ENCODE measurements at places on chromosomes 7 and 10. TPM values are rescaled to one million over a fixed set of nuclear protein-coding genes. Genes with fewer than 3 reads are reported as not detected.
A peak's percentile ranks its signal among the peaks of the same experiment; 100 is the strongest.

DNA sequence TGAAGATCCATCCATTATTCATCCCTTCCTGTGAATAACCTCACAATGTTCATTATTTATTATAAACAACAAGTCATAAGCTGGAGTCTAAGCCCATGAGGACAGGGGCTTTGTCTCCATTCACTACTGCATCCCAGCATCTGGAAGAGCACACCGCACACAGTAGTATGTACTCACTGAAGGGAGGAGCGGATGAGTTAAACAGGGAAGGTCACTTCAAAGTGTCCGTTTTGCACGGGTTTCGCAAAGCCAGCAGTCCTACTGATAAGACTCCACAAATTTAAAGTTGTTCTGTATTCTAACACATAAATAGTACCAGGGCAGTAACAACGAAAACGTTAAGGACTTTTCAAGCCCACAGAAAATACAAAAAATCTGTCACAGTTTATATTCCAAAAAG lies 167.9 kb downstream of the PARD3 start:
- DNase-seq, result no peak
- no peak overlapping the region for H3K27ac ChIP-seq
- H3K36me3 ChIP-seq, result no peaks in the 10 kb centered on the region
- no peak overlapping the region for H3K4me3 ChIP-seq

DNA sequence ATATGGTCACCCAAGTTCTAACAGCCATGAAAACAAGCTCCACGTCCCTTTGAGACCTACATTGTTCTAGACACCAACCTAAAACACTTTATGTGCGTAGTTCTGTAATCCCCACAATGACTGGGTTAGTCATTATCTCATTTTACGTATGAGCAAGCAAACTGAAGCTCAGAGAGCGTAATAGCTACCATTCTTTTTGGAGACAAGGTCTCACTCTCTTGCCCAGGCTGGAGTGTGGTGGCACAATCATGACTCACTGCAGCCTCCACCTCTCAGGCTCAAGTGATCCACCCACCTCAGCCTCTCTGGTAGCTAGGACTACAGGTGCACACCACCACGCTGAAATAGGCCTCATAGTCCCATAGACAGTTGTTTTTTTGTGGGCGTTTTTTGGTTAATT lies 10.5 kb downstream of the DAGLB start:
- no peaks in the 10 kb centered on the region for H3K27me3 ChIP-seq
- no peak overlapping the region for H3K4me3 ChIP-seq
- no peak for DNase-seq
- H3K27ac ChIP-seq, result peak overlapping the region; percentile 64
- peaks cover 47% of the 10 kb centered on the region for H3K4me1 ChIP-seq

DNA sequence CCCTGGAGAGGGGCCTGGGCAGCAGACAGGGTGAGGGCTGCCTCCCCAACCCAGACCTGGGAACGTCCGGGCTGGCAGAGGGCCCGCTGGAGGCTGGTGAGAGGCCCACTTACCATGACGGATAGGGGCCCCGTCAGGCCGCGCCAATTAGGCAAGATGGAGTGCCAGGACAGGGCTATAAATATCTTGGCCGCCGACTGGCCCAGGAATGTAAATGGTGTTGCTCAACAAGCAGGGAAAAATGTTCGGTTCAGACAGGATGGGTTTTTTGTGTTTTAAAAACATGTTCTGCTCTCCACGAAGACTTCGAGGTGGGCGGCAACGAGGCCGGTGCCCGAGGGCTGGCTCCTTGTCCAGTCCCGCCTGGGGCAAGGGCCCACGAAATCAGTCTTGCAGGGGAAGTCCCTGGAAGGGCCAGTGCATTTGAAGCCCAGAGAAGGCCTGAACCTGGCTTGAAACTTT lies 35.8 kb upstream of the ELN start:
- no peak for DNase-seq
- H3K4me1 ChIP-seq, result no peaks in the 10 kb centered on the region
- H3K4me3 ChIP-seq, result no peak overlapping the region
- H3K36me3 ChIP-seq, result no peaks in the 10 kb centered on the region

DNA sequence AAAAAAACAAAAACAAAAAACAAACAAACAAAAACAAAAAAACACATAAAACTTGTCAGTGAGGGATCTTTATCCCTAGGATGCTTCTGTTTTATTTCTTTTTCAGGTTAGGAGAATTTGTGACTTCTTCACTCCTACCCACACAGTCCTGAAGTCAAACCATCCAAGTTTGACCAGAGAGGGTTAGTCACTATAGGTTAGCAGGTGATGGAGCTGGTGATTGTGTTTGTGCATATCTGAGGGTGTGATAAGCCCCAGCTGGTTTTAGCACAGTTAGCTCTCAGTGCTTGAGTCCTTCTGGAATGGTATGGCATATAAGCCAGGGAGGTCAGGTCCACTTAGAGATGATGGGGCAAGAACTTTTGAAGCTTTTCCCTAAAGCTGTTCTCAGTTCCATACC lies 11.8 kb upstream of the IKZF1 start:
- H3K4me1 ChIP-seq, result peaks cover 14% of the 10 kb centered on the region
- H3K4me3 ChIP-seq, result no peak overlapping the region
- DNase-seq, result no peak
- no peak overlapping the region for H3K27ac ChIP-seq
- no peaks in the 10 kb centered on the region for H3K36me3 ChIP-seq
- peaks cover 1% of the 10 kb centered on the region for H3K27me3 ChIP-seq

- H3K36me3 ChIP-seq, result peaks cover 4% of the 10 kb centered on the region
- H3K4me3 ChIP-seq, result no peak overlapping the region
- H3K27ac ChIP-seq, result no peak overlapping the region
Measured at GRCh38 chr7:2108071-2108455, 124.7 kb downstream of the MAD1L1 start.

DNA sequence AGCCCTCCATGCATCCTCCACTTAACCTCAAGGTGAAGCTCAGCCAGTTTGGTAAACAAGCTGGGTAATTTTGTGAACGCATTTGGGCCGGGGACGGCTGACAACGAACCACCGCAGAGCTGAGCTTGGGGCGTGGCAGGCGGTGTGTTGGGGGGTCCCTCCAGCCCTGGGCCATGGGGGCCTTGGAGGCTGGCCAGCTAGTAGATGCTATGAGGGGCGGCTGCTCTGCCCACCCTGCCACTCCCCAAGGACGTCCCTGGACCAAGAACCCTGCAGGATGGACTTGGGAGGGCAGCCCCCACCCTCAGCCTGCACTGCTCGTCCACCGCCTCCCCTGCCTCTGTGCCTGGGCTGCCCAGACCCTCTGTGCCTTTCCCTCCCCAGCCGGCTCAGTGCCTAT lies 12.0 kb upstream of the SCART1 start:
- DNase-seq, result no peak
- no peak overlapping the region for H3K4me3 ChIP-seq
- H3K36me3 ChIP-seq, result peaks cover 4% of the 10 kb centered on the region

Gene ATOH7
- not detected for total RNA-seq

Gene CCT6A
- 123 TPM for total RNA-seq

Gene NAT16
- total RNA-seq, result not detected

Gene SRI
- total RNA-seq, result 115 TPM

GRCh38 chr10:11363497-11363896 lies 248.0 kb downstream of the USP6NL start:
- no peak overlapping the region for H3K4me3 ChIP-seq
- peaks cover 7% of the 10 kb centered on the region for H3K4me1 ChIP-seq
- no peak for DNase-seq
- no peak overlapping the region for H3K27ac ChIP-seq
- no peaks in the 10 kb centered on the region for H3K36me3 ChIP-seq

DNA sequence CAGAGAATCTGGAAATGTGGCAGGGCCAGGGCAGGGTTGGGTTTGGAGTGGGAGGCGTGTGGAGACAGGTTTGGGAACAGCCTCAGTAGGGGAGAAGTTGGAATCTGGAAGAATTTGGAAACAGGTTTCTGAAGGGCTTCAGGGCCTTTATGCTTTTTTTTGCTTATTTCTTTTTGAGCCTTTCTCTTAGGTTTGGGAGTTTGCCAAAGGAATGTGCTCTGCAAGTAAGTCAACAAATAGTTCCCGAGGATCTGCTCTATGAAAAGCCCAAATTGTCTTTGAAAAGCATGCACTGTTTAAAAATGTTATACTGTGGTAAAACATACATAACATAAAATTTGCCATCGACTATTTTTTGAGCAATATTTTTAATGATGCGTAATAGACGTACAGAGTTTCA lies 86.7 kb upstream of the ADRB1 start:
- peaks cover 35% of the 10 kb centered on the region for H3K4me1 ChIP-seq
- H3K27me3 ChIP-seq, result peaks cover 32% of the 10 kb centered on the region
- no peak for DNase-seq

DNA sequence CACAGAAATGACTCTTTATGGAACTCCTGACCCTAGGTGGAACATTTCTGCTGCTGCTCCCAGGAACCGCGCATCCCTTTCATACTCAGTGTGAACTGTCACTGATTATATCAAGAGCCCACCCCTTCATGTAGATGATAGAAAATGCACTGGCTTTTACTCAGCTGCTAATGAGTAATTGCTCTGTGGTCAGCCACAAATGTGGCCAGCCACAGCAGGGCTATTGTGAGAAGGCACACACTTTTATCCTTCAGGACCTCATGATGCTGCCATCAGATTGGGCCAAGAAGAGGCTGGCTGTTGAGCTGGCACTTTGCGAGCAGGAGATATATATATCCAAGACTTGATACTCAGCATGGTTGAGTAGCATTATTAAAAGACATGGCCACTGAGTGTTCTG lies 124.7 kb downstream of the CFAP58 start:
- no peaks in the 10 kb centered on the region for H3K4me1 ChIP-seq
- H3K4me3 ChIP-seq, result no peak overlapping the region
- no peak overlapping the region for H3K27ac ChIP-seq

GRCh38 chr10:59240582-59241183 lies 64.2 kb downstream of the PHYHIPL start:
- H3K27ac ChIP-seq, result no peak overlapping the region
- no peaks in the 10 kb centered on the region for H3K4me1 ChIP-seq
- no peak overlapping the region for H3K4me3 ChIP-seq
- H3K36me3 ChIP-seq, result no peaks in the 10 kb centered on the region

GRCh38 chr10:17963431-17963830 lies 11.7 kb downstream of the SLC39A12 start:
- no peak overlapping the region for H3K27ac ChIP-seq
- no peaks in the 10 kb centered on the region for H3K27me3 ChIP-seq
- no peaks in the 10 kb centered on the region for H3K36me3 ChIP-seq
- H3K4me3 ChIP-seq, result no peak overlapping the region

Gene GALNT11
- total RNA-seq, result 17.3 TPM

GRCh38 chr7:81684514-81685269 lies 85.2 kb downstream of the HGF start:
- H3K36me3 ChIP-seq, result no peaks in the 10 kb centered on the region
- H3K4me3 ChIP-seq, result no peak overlapping the region
- no peak overlapping the region for H3K27ac ChIP-seq

Gene BEND7
- not detected for total RNA-seq

Gene FRAT1
- total RNA-seq, result 6.2 TPM

- peak overlapping the region; percentile 59 for H3K4me3 ChIP-seq
- DNase-seq, result no peak
- H3K27ac ChIP-seq, result peak overlapping the region; percentile 44
- H3K36me3 ChIP-seq, result peaks cover 2% of the 10 kb centered on the region
- H3K27me3 ChIP-seq, result peaks cover 27% of the 10 kb centered on the region
Measured at GRCh38 chr10:102411341-102412255, 7.0 kb downstream of the PSD start.

- no peaks in the 10 kb centered on the region for H3K36me3 ChIP-seq
- DNase-seq, result no peak
- peaks cover 23% of the 10 kb centered on the region for H3K27me3 ChIP-seq
- no peaks in the 10 kb centered on the region for H3K4me1 ChIP-seq
- H3K4me3 ChIP-seq, result no peak overlapping the region
Measured at GRCh38 chr10:118369641-118370205, 27.6 kb upstream of the FAM204A start.

GRCh38 chr7:1151156-1151555 lies 8.8 kb downstream of the ZFAND2A start:
- H3K4me1 ChIP-seq, result no peaks in the 10 kb centered on the region
- no peak overlapping the region for H3K27ac ChIP-seq
- no peak for DNase-seq
- H3K4me3 ChIP-seq, result no peak overlapping the region

- no peak overlapping the region for H3K4me3 ChIP-seq
- peaks cover 59% of the 10 kb centered on the region for H3K36me3 ChIP-seq
- no peaks in the 10 kb centered on the region for H3K27me3 ChIP-seq
- DNase-seq, result no peak
- H3K4me1 ChIP-seq, result peaks cover 9% of the 10 kb centered on the region
Measured at GRCh38 chr7:141584935-141585334, 33.7 kb downstream of the AGK start.

Gene RBM20
- not detected for total RNA-seq

GRCh38 chr7:139827042-139827441 lies 2.0 kb upstream of the TBXAS1 start:
- H3K4me1 ChIP-seq, result peaks cover 31% of the 10 kb centered on the region
- H3K27ac ChIP-seq, result no peak overlapping the region
- no peak overlapping the region for H3K4me3 ChIP-seq
- no peak for DNase-seq
- H3K36me3 ChIP-seq, result peaks cover 6% of the 10 kb centered on the region

- DNase-seq, result no peak
- H3K4me1 ChIP-seq, result no peaks in the 10 kb centered on the region
- H3K27me3 ChIP-seq, result peaks cover 20% of the 10 kb centered on the region
- H3K4me3 ChIP-seq, result no peak overlapping the region
- H3K36me3 ChIP-seq, result no peaks in the 10 kb centered on the region
Measured at GRCh38 chr7:45677311-45677900, 103.2 kb downstream of the ADCY1 start.

DNA sequence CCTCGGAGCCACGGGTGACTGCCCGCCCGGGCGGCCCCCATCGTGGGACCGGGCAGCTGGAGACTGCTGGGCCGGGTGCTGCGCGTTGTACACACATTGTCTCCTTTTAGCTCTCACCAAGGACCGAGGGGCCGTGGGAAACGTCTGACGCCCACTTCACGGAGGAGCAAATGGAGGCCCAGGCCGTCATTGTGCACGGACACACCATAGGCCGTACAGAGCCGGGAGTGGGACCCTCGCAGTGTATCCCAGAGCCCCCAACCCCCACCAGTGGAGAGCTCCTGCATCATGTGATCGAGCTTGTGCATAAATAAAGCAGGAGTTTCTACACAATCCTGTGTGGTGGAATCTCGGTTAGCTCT lies 722 bp downstream of the DENND10 start:
- no peak for DNase-seq
- peaks cover 41% of the 10 kb centered on the region for H3K4me1 ChIP-seq
- peak overlapping the region; percentile 76 for H3K27ac ChIP-seq
- peaks cover 11% of the 10 kb centered on the region for H3K36me3 ChIP-seq

GRCh38 chr7:87648316-87648715 lies 20.1 kb downstream of the RUNDC3B start:
- no peaks in the 10 kb centered on the region for H3K4me1 ChIP-seq
- H3K4me3 ChIP-seq, result no peak overlapping the region
- H3K27ac ChIP-seq, result no peak overlapping the region

DNA sequence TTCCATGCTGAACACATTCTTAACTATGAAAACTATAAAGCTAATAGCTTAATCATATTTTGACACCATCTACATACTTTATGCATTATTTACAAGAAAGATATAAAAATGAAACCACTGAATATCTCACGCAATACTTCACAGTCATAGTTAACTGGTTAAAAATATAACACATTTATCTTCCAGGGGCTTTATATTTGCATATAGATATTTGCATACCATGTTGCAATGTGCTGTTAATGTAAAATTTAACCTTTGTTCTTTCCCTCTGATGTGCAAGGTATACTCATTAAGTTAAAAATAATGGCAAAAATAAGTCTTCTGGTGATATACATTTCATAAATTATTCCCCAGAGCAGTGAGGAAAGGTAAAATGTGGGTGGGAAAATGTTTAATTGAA lies 76.9 kb upstream of the MGMT start:
- no peak for DNase-seq
- H3K4me1 ChIP-seq, result no peaks in the 10 kb centered on the region
- peaks cover 2% of the 10 kb centered on the region for H3K27me3 ChIP-seq

Gene NEUROD6
- total RNA-seq, result not detected

- H3K27me3 ChIP-seq, result no peaks in the 10 kb centered on the region
- no peaks in the 10 kb centered on the region for H3K4me1 ChIP-seq
- H3K4me3 ChIP-seq, result no peak overlapping the region
- DNase-seq, result no peak
- H3K36me3 ChIP-seq, result no peaks in the 10 kb centered on the region
- H3K27ac ChIP-seq, result no peak overlapping the region
Measured at GRCh38 chr7:68279827-68280400, 1283.3 kb downstream of the TYW1 start.

Measured in activated CD4-positive, alpha-beta T cell treated with anti-CD3 and anti-CD28 coated beads, Interleukin-2, amount 10 ng/mL, durations not matched to agents 7 days and 5 days (primary cell).